ENCODE measurements at places on chromosomes 7 and 10.

- DNase-seq = no peak
Observed at GRCh38 chr7:27242555-27243339, at the start of gene EVX1. TSS of gene EVX1 (plus strand) at chr7:27242802. CDS start at chr7:27243031, 229 bp downstream.

- peak; percentile 84 for DNase-seq
Observed at GRCh38 chr7:149239345-149240143, at the start of gene ZNF212. TSS of gene ZNF212 (plus strand) at chr7:149239651. CDS start at chr7:149239779, 128 bp downstream.

GRCh38 chr10:6558759-6559461 lies 21.2 kb downstream of the PRKCQ start:
- no peak for DNase-seq

GRCh38 chr7:37826825-37827224 lies 21.6 kb upstream of the NME8 start:
- DNase-seq = no peak

GRCh38 chr10:110556296-110556695 lies 11.2 kb upstream of the SMC3 start:
- DNase-seq = no peak
